Mesothelial cell of epicardium (in vitro differentiated cells): ENCODE measurements at places on chromosomes 13 and 19. TPM values are rescaled to one million over a fixed set of nuclear protein-coding genes. Genes with fewer than 3 reads are reported as not detected.

- no peaks in the 10 kb centered on the region for H3K4me1 ChIP-seq
- H3K27ac ChIP-seq = no peak overlapping the region
- peaks cover 10% of the 10 kb centered on the region for H3K36me3 ChIP-seq
- H3K27me3 ChIP-seq = no peaks in the 10 kb centered on the region
Measured at GRCh38 chr13:73157031-73157430, 98.2 kb downstream of the KLF5 start.

DNA sequence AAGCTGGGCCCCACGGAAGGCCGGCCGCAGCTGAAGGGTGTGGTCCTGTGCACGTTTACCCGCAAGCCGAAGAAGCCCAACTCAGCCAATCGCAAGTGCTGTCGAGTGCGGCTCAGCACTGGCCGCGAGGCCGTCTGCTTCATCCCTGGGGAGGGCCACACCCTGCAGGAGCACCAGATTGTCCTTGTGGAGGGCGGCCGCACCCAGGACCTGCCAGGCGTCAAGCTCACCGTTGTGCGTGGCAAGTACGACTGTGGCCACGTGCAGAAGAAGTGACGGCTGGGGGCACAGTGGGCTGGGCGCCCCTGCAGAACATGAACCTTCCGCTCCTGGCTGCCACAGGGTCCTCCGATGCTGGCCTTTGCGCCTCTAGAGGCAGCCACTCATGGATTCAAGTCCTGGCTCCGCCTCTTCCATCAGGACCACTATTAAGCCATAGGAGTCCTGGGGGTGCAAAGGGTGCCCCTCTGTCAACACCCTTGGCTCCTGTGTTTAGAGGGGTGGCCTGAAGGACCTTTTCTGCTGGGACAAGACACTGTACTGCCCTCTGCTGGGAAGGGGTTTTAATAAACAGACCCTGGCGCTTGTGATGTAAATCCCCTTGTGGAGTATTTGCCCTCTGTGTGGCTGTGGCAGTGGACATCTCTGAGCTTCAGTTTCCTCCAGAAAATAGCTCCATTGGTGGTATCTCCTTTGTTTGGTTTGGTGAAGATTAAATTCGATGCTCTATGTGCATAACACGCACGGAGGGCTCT, 1.9 kb downstream of the MRPS12 start:
- H3K27ac ChIP-seq = no peak overlapping the region
- DNase-seq = no peak
- H3K4me1 ChIP-seq = peaks cover 17% of the 10 kb centered on the region
- peak overlapping the region; percentile 98 for H3K4me3 ChIP-seq
- H3K27me3 ChIP-seq = no peaks in the 10 kb centered on the region

GRCh38 chr13:63636316-63636993, 2220.8 kb upstream of the PCDH20 start:
- DNase-seq = no peak
- peaks cover 13% of the 10 kb centered on the region for H3K4me1 ChIP-seq
- no peak overlapping the region for H3K27ac ChIP-seq
- no peaks in the 10 kb centered on the region for H3K36me3 ChIP-seq
- H3K27me3 ChIP-seq = no peaks in the 10 kb centered on the region
- H3K4me3 ChIP-seq = no peak overlapping the region

GRCh38 chr19:8488365-8488764, 14.1 kb downstream of the PRAM1 start:
- no peaks in the 10 kb centered on the region for H3K4me1 ChIP-seq
- peaks cover 29% of the 10 kb centered on the region for H3K36me3 ChIP-seq
- DNase-seq = no peak
- H3K27ac ChIP-seq = no peak overlapping the region
- no peak overlapping the region for H3K4me3 ChIP-seq
- no peaks in the 10 kb centered on the region for H3K27me3 ChIP-seq

- peaks cover 40% of the 10 kb centered on the region for H3K4me1 ChIP-seq
- no peak overlapping the region for H3K4me3 ChIP-seq
- no peak for DNase-seq
- H3K27me3 ChIP-seq = no peaks in the 10 kb centered on the region
- H3K36me3 ChIP-seq = peaks cover 1% of the 10 kb centered on the region
Measured at GRCh38 chr19:4979211-4979807, 10.4 kb downstream of the KDM4B start.

DNA sequence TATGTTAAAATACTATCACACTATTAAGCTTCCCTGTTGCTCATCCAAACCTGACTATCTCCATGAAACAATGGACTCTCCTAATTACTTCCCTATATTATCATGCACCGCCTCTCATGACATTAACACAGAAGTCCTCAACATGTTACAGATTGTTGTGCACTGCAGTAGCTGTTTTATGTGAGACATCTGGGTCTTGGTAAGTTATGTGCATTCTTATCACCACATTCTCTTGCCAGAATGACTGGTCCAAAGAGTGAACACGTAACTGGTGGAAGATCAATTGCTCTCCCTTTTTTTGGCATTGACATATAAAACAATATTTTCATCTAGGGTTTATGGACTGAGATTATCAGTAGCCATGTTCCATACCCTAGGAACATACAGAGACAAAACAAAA, 59.4 kb downstream of the POSTN start:
- no peaks in the 10 kb centered on the region for H3K27me3 ChIP-seq
- no peak overlapping the region for H3K27ac ChIP-seq
- H3K4me3 ChIP-seq = no peak overlapping the region
- no peak for DNase-seq
- peaks cover 4% of the 10 kb centered on the region for H3K4me1 ChIP-seq
- H3K36me3 ChIP-seq = no peaks in the 10 kb centered on the region

- no peaks in the 10 kb centered on the region for H3K36me3 ChIP-seq
- no peaks in the 10 kb centered on the region for H3K27me3 ChIP-seq
- H3K4me1 ChIP-seq = peaks cover 3% of the 10 kb centered on the region
- no peak overlapping the region for H3K27ac ChIP-seq
Measured at GRCh38 chr13:35489050-35489449, 12.6 kb upstream of the MAB21L1 start.

- H3K4me3 ChIP-seq = no peak overlapping the region
- H3K27me3 ChIP-seq = no peaks in the 10 kb centered on the region
- peaks cover 4% of the 10 kb centered on the region for H3K4me1 ChIP-seq
- H3K27ac ChIP-seq = no peak overlapping the region
- DNase-seq = no peak
- H3K36me3 ChIP-seq = no peaks in the 10 kb centered on the region
Measured at GRCh38 chr13:47087841-47088240, 191.0 kb upstream of the HTR2A start.

DNA sequence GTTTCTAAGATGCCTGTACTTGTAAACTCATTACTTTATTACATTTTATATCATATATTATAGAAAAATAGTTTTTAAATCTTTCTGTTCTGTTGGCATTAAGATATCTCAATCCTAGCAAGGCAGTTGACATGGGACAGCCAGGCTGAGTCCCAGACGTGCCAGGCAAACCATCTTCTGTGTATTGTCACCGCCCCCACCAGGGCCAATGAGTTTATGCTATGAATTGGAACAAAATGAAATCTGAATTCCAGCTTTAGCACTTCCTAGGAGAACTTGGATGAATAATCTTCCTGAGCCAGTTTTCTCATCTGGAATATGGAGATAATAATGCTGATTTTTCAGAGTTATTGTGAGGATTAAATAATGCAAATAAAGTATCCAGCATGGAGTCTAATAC, 79.9 kb upstream of the GSX1 start:
- peaks cover 28% of the 10 kb centered on the region for H3K27me3 ChIP-seq
- H3K36me3 ChIP-seq = no peaks in the 10 kb centered on the region
- H3K4me3 ChIP-seq = no peak overlapping the region
- H3K27ac ChIP-seq = no peak overlapping the region
- no peaks in the 10 kb centered on the region for H3K4me1 ChIP-seq

GRCh38 chr19:32798201-32798600, 71.4 kb downstream of the SLC7A9 start:
- no peak overlapping the region for H3K27ac ChIP-seq
- DNase-seq = no peak
- no peaks in the 10 kb centered on the region for H3K36me3 ChIP-seq
- H3K4me3 ChIP-seq = no peak overlapping the region
- no peaks in the 10 kb centered on the region for H3K27me3 ChIP-seq
- peaks cover 5% of the 10 kb centered on the region for H3K4me1 ChIP-seq

DNA sequence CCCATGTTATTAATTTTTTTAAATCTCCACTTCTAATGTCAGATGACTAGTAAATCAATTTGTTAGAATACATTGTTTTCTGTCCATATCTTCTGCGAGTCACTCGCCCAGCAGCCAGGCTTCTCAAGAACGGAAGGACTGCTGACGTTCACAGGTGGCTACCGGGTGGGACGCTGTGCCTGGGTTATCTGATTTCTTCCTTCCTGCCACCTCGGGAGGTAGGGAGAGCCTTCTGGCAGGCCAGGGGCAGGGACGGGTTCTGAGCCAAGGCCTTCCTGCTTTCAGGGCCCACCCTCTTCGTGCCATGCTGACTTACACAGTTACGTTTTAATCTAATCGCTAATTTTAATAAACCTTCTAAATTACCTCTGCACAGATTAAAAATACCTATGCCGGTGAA, 7.9 kb upstream of the C1QTNF9 start:
- no peak for DNase-seq
- H3K27me3 ChIP-seq = no peaks in the 10 kb centered on the region
- peaks cover 2% of the 10 kb centered on the region for H3K36me3 ChIP-seq
- H3K4me3 ChIP-seq = no peak overlapping the region
- H3K4me1 ChIP-seq = peaks cover 4% of the 10 kb centered on the region

DNA sequence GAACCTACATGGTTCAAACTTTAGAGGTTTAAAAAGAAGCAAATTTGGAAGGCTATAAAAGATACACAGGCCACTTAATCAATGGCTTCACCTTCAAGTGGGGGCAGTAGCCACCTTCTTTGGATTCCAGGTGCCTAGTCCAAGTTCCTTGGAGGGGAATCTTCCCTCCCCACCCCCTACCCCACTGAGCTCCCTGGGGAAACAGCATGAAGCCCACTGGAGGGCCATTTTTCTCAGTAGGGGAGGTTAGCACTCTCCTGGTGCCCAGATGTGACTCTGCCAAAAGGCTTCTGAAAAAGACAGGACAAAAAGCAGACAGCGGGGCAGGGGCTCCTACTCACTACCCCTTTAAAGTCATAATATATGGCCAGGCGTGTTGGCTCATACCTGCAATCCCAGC, 93.9 kb downstream of the KCTD15 start:
- H3K4me3 ChIP-seq = no peak overlapping the region
- H3K4me1 ChIP-seq = no peaks in the 10 kb centered on the region
- H3K27ac ChIP-seq = no peak overlapping the region
- H3K27me3 ChIP-seq = peaks cover 16% of the 10 kb centered on the region
- DNase-seq = no peak

DNA sequence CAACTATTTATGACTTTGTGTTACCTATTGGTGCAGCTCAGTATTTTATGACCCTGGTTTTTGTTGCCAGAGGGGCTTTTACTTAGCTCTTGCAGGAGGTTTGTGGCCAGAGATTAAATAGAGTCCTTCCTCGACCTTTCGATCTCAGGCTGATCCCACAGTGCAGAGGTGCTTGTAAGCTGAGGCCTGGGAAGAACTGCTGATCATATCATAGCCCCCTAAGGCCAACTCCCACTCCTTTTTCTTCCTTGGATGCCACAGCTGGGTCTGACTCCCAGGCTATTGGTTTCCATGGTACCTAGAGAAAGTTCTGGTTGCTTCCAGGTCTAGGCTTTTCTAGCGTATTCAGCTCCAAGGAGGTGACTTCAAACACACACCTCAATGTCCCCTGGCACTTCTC, 324.9 kb downstream of the FOXO1 start:
- no peaks in the 10 kb centered on the region for H3K36me3 ChIP-seq
- H3K27ac ChIP-seq = peak overlapping the region; percentile 81
- no peak overlapping the region for H3K4me3 ChIP-seq
- peaks cover 78% of the 10 kb centered on the region for H3K4me1 ChIP-seq
- no peak for DNase-seq

The KLHL1 gene
- total RNA-seq = 0.05 TPM in 1 of 3 replicates, not detected in the others

The KIR3DL2 gene
- total RNA-seq = not detected in 3 replicates

The SYT3 gene
- total RNA-seq = 0.31 to 0.77 TPM (median 0.60 TPM) in 3 replicates
